Hematopoietic multipotent progenitor cell treated with erythropoietin and hydrocortisone succinate and interleukin-3 and kit ligand, for 15 days (in vitro differentiated cells): ENCODE measurements at places on chromosomes 11 and 22.
A peak's percentile ranks its signal among the peaks of the same experiment; 100 is the strongest.

DNA sequence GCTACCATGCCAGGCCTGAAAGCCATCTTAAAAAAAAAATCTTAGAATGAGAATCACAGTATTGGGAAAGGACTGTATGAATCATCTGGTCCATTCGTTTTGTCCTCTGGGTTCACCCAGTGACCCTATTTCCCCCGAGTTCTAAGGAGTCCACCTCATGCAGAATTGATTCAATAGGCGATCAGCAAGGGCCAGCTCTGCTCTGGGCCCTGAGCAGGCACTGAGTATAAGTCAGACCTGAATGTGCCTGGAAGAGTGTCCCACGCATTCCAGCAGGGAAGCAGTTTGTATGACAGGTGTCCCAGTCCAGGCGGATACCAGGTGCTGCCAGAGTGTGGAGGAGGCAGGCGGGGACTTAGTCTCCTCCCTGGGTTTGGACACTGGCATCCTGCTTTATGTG lies 883 bp upstream of the HMOX1 start:
- no peak for DNase-seq

DNA sequence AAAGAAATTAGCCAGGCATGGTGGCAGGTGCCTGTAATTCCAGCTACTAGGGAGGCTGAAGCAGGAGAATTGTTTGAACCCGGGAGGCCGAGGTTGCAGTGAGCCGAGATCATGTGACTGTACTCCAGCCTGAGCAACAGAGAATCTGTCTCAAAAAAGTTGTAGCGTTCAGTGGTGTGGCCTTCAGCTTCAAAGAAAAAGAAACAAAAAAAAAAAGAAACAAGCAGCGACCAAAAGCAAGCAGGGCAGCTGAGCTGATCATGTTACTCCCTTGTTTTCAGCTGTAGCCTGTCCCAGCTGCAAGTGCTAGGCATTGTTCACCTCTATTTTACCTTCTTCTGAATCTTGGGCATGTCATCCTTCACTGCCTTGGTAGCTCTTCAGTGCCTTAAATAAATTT lies 37.0 kb downstream of the SFI1 start:
- DNase-seq: no peak

DNA sequence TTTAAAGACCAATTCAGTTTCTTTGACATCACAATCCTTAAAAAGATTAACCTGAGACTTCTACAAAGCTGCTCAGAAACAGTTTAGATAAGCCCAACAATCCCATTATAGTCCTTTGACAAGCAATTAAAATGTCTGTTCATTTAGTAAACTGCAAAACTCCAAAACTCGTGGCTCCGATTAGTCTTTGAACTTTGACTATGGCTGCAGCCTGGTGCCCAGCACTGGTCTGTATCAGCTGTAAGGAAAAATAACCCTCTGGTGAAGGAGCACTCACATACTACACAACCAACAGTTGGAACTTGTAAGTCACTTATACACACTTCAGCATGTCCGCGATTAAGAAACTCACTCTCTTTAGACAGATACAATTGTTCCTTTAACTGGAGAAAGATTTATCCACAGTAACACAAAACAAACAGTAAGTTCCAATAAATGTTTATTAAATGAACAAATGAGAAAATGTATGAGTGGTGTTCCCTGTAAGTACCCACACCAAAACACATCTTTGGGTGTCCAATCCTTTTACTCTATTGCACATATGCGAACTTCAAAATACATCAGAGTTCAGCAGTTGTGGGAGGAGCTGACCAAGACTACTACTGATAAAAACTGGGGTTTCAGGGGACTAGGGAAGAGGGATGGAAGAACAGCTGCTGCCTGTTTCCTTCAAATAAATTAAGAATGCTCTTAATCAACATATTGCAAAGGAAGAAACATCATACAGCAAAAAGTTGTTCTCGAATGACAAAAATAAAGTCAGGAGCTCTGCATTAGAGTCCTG lies 36.4 kb downstream of the PITPNB start:
- no peak for DNase-seq

DNA sequence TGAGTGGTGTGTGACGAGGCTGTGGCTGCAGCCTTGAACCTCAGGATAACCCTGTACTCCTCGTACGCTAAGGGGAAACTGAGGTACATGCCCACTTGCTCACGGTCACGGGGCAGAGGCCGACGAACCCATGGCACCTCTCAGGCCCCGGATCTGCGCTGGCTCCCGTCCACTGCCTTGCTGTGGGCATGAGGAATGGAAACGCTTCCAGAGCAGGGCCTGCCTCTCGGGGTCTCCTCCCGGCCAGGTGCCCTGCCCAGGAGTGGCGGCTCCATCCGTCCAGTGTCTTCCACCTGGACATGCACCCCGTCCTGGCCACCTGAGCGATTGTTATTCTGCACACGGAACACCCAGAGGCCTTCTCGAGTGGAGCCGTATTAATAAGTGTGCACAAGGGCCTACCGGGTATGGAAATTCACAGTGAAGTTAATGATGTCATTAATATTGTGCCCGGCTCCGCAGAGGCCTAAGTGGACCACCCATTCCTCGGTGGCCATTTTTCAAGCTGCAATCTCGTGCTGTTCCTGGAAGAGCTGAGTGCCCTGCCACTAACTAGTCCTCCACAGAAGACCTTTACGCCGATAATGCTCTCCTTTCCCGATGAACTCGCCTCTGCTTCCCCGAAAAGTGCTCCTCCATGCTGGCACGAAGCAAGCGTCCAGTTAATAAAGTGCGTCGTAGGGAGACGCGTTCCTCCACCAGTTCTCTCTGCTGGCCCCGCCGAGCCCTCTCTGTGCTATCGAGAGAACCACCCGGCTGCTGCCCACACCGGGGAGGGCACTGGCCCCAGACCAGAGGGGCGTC lies 927.9 kb downstream of the BRD1 start:
- DNase-seq: no peak

GRCh38 chr11:76599041-76600013 lies 71.2 kb downstream of the LRRC32 start:
- no peak for DNase-seq

GRCh38 chr11:104529213-104529612 lies 365.3 kb upstream of the PDGFD start:
- no peak for DNase-seq

DNA sequence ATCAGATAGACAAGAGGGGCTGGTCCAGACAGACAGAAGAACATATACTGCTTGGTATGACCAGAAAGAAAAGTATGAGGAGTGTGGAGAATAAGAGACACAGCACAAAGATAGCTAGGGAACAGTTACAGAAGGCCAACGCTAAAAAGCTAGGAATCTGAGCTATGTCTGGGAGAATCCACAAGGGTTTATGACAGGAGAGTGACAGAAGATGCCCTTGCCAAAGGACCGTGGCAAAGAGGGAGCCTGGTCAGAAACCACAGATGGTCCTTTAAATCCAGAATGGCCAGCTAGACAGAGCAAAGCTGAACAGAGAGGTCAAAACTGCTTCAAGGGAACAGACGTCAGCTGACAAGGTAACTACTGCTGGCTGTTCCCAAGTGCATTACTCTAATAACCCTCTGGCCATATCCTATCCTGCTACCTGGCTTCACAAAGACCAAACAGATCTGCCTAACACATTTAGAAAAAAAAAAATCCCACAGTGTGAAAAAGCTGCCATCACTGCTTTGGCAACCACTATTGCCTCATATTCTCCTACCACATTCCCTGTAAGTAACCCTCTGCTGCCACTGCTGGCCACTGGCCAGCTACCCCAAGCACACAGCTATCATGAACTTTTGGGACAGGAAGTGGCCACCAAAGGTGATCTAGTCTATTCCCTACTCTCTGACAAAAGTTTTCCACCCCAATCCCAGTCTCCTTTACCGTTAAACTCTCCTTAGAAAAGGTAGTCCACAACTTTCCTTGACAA lies 7.3 kb downstream of the SERGEF start:
- DNase-seq: no peak

- DNase-seq: no peak
Measured at GRCh38 chr11:35909511-35910265, 34.2 kb upstream of the LDLRAD3 start.

DNA sequence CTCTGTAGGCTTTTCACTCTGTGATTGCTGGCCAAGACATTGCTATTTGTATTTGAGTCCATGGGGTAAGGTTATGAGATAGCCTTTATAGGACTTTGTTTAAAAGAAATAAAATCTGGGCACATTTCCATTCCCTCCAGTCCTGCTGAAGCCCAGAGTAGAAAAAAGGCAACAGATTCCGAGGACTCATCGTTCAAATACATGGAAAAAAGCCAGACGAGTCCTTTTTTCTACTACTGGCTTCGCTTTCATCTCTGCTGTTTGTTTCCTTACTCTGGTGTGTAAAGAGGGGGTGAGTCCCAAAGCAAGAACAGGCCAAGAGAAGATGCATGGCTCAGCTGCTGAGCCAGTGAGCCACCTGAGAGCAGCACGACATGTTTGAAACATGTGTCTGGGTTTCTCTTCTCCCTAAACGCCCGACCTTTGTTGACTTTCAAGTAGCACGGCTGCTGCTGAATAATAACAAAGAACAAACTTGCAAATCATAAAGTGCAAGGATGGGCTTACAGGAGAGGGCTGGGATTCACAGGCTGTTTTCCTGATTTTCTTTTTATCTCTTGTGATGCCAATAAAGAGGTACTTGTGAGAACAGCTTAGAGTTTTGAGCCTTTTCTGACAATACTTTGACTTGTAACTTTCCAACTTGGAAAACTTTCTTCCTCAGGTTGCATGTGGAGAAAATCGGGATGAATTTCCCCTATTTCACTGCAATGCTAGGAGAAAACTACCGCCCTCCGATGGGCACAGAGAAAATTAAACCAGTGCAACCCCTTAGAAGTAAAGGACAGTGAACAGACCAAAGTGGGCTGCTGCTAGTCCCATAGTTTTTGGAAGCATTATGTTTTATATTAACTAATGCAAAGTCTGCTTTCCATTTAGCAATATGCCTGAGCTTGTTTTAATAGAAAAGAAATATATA lies 195.2 kb upstream of the RAG2 start:
- DNase-seq: no peak

DNA sequence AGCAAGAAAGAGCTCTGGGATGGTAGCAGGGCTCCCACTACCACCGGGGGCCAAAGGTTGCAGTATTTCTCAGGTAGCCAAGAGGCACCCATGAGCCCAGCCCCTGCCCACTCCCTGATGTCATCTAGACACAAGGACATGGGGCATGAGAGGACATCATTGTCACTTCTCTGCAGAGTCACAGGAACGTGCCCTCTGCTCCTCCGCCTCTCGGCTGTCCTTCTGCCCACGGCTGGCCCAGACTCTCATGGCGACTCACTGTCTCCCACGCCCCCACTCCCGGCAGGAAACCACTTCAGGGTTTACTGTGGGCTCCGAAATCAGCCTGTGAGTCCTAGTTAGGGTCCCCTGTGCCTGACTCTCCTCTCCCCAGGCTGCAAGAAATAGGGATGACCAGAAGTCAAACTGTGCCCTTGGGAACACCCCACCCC lies 1.8 kb upstream of the GAL start:
- no peak for DNase-seq

DNA sequence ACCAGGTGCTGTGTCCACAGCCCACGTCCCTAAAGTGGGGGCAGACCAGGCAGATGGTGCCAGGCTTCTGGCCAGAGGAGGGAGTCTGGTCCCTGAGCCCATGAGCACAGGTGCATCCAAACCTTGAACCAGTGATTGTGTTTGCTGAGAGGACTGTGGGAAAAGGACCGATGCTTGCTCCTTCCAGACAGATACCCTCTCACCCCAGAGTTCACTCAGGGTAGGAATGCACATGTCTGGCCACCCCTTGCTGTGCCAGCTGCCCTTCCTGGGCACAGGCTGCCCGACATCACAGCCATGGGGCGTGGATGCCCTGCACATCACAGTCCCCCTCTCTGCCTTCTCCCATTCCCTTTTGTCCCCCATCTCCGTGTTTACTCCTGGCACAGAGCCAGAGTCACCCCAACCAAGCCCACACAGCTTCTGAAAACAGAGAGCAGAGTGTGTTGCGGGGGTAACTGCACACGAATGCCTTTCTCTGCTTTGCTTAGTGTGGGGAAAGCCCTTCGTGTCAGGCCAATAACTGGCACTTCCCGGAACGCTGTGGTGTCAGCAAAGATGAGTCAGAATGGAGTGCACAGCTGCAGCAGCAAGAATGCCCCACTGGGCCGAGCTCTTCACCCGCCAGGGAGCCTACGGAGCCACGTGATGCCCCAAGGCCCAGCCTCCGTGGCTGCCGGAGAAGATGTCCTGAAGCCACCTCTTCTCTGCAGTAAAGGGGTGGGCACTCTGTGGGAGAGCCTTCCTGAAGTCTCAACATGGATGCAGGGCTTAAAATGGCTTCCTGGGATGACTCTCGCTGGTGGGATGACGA lies 7.6 kb downstream of the CARS1 start:
- DNase-seq: no peak

DNA sequence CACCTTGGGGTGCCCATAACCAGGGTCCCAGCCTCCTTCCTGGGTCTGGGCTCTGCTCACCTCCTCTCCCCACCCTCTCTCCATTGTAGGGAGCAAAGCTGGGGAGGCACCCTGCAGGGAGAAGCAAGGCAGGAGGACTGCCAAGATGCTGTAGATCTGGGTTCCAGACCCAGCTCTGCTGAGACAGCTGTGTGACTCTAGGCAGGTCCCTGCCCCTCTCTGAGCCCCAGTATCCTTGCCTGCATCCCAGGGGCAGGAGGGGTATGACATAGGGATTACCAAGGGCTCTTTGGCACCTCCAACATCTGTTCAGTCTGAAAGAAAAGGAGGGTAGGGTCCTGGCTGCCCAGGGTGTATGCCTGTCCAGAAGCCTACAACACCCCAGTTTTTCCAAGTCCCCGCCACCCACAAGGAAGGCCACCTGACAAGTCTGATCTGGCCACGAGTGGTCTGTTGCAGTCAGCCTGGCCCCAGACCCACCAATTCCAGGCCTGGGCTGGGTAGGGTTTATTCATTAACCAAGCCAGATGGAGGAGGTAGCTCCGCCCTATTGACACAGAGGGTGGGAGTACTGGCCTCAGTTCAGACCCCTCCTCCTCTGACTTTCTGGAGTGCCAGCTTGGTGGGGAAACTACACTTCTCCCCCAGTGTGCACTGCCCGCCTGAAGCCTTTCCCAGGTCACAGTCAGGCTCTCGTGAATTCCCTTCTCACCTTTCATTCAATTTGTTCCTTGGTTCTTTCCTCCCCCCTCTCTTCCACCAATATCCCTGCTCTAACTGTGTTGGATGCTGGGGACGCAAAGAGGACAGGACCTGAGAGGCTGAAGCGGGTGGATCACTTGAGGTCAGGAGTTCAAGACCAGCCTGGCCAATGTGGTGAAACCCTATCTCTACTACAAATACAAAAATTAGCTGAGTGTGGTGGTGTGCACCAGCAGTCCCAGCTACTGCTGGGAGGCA lies 15.0 kb downstream of the STARD10 start:
- DNase-seq: no peak

DNA sequence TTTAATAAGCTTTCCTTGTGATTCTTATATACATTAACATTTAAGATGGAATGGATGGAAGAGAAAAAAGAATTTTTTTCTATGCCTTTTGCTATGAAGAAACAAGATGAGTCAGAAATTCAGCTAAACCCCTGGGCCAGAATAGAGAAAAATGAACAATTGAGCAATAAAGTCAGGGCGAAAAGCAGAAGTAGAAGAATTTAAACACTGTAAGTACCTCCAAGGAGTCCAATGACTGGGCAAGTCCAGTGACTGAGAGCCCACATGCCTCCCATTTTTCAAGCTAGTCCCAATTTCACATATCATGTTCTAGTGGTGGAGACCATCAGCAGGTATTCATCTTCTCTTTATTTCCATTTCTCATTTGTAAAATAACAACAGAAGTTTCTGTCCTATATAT lies 18.6 kb upstream of the APLP2 start:
- DNase-seq: no peak

- peak; percentile 25 for DNase-seq
Measured at GRCh38 chr22:31945443-31945855, 1.1 kb downstream of the YWHAH start.
